ENCODE measurements at places on chromosomes 12 and 14. TPM values are rescaled to one million over a fixed set of nuclear protein-coding genes. Genes with fewer than 3 reads are reported as not detected.

The FOXA1 gene
- total RNA-seq = not detected

DNA sequence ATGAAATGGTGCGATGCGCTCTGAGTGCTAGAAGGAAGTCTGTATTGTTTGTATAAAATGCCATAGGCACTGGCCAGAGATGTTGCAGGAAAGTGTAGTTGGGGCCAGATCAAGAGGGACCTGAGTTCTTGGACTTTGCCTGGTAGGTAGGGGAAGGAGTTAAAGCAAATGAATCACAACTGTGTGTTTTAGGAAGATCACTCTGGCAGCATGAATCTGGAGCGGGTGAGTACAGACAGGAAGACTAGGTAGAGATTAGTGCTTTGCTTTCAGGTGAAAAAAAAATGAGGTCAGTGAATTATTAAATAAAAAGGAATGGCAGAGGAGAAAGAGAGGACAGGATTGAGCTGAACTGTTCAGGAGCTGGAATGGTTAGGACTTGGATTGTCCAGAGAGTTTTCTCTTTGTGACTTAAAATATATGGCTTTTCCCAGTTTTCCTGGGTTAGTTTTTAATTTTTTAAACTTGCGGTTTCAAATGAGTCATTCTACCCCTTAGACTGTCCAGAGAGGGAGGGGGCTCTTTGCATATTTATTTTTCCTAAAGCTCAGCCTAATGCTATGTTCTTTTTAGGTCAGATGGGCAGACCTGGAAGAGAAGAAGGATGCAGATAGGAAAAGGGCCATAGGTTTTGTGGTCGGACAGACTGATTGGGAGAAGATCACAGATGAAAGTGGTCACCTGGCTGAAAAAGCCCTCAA is 41.1 kb downstream of the PROX2 start:
- no peak overlapping the region for H3K4me3 ChIP-seq
- no peaks in the 10 kb centered on the region for H3K27me3 ChIP-seq
- H3K27ac ChIP-seq = peak overlapping the region; percentile 72
- H3K4me1 ChIP-seq = peaks cover 49% of the 10 kb centered on the region

DNA sequence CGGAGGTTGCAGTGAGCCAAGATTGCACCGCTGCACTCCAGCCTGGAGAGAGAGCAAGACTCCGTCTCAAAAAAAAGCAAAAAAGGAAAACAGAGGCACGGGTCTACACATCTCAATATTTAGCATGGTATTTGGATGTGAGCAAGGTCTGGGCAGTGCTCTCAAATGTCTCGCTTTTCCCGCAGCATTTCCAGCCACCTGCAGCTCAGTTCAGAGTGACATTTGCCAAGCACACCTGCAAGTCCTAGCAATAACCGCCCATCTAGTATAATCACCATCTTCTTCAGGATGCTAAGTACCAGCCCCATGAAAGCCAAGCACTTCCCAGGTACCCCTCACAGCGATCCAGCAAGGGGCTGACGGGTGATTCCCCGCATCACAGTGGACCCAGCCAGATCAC is 69.1 kb downstream of the FOXN3 start:
- H3K27ac ChIP-seq = no peak overlapping the region
- peaks cover 4% of the 10 kb centered on the region for H3K36me3 ChIP-seq
- peaks cover 26% of the 10 kb centered on the region for H3K4me1 ChIP-seq
- H3K4me3 ChIP-seq = no peak overlapping the region
- no peaks in the 10 kb centered on the region for H3K27me3 ChIP-seq
- no peak for DNase-seq

The PROX2 gene
- not detected for total RNA-seq

GRCh38 chr12:91574391-91574790 is 391.8 kb upstream of the DCN start:
- no peaks in the 10 kb centered on the region for H3K36me3 ChIP-seq
- H3K27ac ChIP-seq = no peak overlapping the region
- DNase-seq = no peak
- H3K4me1 ChIP-seq = no peaks in the 10 kb centered on the region
- no peak overlapping the region for H3K4me3 ChIP-seq
- no peaks in the 10 kb centered on the region for H3K27me3 ChIP-seq

- no peak overlapping the region for H3K4me3 ChIP-seq
- no peaks in the 10 kb centered on the region for H3K36me3 ChIP-seq
- DNase-seq = no peak
- H3K27ac ChIP-seq = no peak overlapping the region
- no peaks in the 10 kb centered on the region for H3K27me3 ChIP-seq
- no peaks in the 10 kb centered on the region for H3K4me1 ChIP-seq
Measured at GRCh38 chr14:79438696-79439342, 772.5 kb downstream of the DIO2 start.

DNA sequence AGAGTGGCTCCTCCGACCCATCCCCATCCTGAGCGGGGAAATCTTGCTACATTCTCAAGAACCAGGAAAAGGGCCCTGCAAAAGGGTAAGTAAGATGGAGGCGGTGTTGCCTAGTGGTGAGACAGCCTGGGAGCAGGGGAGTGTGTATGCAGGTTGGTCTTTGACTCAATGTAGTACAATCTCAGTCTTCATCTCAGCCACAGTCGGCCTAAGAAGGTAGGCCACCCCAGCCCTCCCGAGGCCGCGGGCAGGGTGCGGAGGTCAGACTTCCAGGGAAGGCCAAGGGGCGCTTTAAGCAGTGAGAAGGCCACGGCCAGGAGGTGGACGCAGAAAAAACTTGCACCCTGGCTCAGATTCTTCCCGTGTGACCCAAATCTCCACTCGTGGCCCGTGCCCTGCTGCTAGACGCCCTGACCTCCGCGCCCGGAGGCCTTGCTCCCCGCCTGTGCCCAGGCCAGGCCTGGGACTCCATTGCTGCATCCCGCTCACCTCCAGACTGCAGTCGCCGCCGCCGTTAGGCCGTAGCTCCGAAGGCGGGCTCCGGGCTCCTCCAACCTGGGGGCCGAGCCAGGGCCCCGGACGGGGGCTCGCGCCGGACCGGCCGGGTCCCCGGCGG is 435 bp downstream of the FOXM1 start:
- H3K27me3 ChIP-seq = no peaks in the 10 kb centered on the region
- peaks cover 10% of the 10 kb centered on the region for H3K4me1 ChIP-seq
- H3K4me3 ChIP-seq = peak overlapping the region; percentile 83
- H3K36me3 ChIP-seq = no peaks in the 10 kb centered on the region
- no peak for DNase-seq

The CDK17 gene
- 112 TPM for total RNA-seq

DNA sequence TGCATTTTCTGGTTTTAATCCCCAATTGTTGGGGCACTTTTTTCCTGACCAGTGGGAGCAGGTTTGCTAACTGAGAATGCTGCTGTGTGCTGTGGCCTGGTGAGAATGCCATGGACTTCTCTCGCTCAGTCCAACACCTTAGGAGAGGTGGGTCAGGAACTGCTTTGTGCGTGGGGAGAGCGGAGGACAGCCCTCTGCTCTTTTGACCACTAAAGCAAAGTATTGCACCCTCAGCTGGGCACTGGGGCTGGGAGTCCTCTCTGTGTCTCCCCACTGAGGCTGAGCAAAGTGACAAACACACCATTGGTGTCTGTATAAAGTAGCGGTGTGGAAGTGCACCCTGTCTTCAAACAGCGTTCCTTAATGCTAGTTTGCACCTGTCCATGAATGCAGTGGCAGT is 136.2 kb downstream of the SAMD4A start:
- H3K27me3 ChIP-seq = no peaks in the 10 kb centered on the region
- H3K4me3 ChIP-seq = no peak overlapping the region
- H3K36me3 ChIP-seq = no peaks in the 10 kb centered on the region
- no peak overlapping the region for H3K27ac ChIP-seq

GRCh38 chr14:43647302-43647701 is 859.8 kb downstream of the FSCB start:
- no peak for DNase-seq
- H3K36me3 ChIP-seq = no peaks in the 10 kb centered on the region
- H3K4me1 ChIP-seq = no peaks in the 10 kb centered on the region
- no peak overlapping the region for H3K4me3 ChIP-seq
- H3K27ac ChIP-seq = no peak overlapping the region
- H3K27me3 ChIP-seq = no peaks in the 10 kb centered on the region

GRCh38 chr14:101294136-101294535 is 267.2 kb upstream of the DIO3 start:
- DNase-seq = no peak
- H3K4me3 ChIP-seq = no peak overlapping the region
- H3K36me3 ChIP-seq = no peaks in the 10 kb centered on the region
- H3K27ac ChIP-seq = no peak overlapping the region

The SCNN1A gene
- total RNA-seq = 0.22 TPM

- DNase-seq = no peak
- H3K27me3 ChIP-seq = no peaks in the 10 kb centered on the region
- H3K36me3 ChIP-seq = no peaks in the 10 kb centered on the region
- no peak overlapping the region for H3K4me3 ChIP-seq
- no peak overlapping the region for H3K27ac ChIP-seq
Measured at GRCh38 chr12:3262470-3262869, 185.3 kb downstream of the TSPAN9 start.

The RAD51AP1 gene
- 0.13 TPM for total RNA-seq

DNA sequence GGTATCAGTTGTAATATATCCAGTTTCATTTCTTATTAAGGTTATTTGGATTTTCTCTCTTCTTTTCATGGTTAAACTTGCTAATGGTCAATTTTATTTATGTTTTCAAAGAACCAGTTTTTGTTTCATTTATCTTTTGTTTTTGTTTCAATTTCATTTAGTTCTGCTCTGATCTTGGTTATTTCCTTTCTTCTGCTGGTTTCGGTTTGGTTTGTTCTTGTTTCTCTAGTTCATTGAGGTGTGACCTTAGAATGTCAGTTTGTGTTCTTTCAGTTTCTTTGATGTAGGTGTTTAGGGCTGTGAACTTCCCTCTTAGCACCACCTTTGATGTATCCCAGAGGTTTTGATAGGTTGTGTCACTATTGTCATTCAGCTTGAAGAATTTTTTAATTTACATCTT is 145.6 kb upstream of the SLCO1B1 start:
- no peak overlapping the region for H3K27ac ChIP-seq
- no peak for DNase-seq
- H3K4me1 ChIP-seq = no peaks in the 10 kb centered on the region
- no peaks in the 10 kb centered on the region for H3K36me3 ChIP-seq
- no peak overlapping the region for H3K4me3 ChIP-seq

The NRXN3 gene
- total RNA-seq = not detected

GRCh38 chr14:66152747-66153146 is 333.4 kb upstream of the CCDC196 start:
- DNase-seq = no peak
- no peak overlapping the region for H3K27ac ChIP-seq
- H3K4me1 ChIP-seq = no peaks in the 10 kb centered on the region
- no peaks in the 10 kb centered on the region for H3K36me3 ChIP-seq
- H3K27me3 ChIP-seq = no peaks in the 10 kb centered on the region

DNA sequence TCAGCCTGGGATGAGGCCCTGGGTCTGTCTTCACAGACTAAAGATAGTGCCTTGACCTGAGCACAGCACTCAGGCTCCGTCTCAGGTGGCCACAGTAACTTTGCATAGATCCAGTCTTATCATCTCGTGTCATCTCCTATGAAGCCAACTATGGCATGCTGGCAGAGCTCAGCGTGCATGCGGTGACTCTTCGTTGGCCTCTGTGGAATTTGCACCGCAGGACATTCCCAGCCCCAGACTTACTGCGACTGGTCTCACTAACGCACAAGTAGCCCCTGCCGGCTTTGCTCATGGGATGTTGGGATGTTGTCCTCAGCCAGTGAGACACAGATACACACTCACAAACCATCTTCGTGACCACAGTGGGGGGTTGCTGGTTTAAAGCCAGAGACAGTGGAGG is 199.6 kb downstream of the CHST11 start:
- no peaks in the 10 kb centered on the region for H3K27me3 ChIP-seq
- peaks cover 5% of the 10 kb centered on the region for H3K4me1 ChIP-seq
- H3K36me3 ChIP-seq = no peaks in the 10 kb centered on the region
- H3K4me3 ChIP-seq = no peak overlapping the region
- no peak overlapping the region for H3K27ac ChIP-seq

The TMTC1 gene
- total RNA-seq = 2.8 TPM

GRCh38 chr12:26741584-26742227 is 91.3 kb downstream of the ITPR2 start:
- no peaks in the 10 kb centered on the region for H3K36me3 ChIP-seq
- no peak overlapping the region for H3K4me3 ChIP-seq
- H3K27me3 ChIP-seq = no peaks in the 10 kb centered on the region
- DNase-seq = no peak
- no peak overlapping the region for H3K27ac ChIP-seq

GRCh38 chr12:71503579-71504391 is 64.2 kb downstream of the LGR5 start:
- H3K4me3 ChIP-seq = no peak overlapping the region
- no peaks in the 10 kb centered on the region for H3K36me3 ChIP-seq
- peaks cover 14% of the 10 kb centered on the region for H3K4me1 ChIP-seq
- H3K27me3 ChIP-seq = no peaks in the 10 kb centered on the region
- DNase-seq = no peak
- no peak overlapping the region for H3K27ac ChIP-seq

The KRT71 gene
- not detected for total RNA-seq

- H3K27me3 ChIP-seq = no peaks in the 10 kb centered on the region
- H3K4me3 ChIP-seq = no peak overlapping the region
- no peaks in the 10 kb centered on the region for H3K36me3 ChIP-seq
- no peak overlapping the region for H3K27ac ChIP-seq
Measured at GRCh38 chr14:75991753-75992152, 6.2 kb downstream of the IFT43 start.

The C12orf60 gene
- total RNA-seq = not detected

DNA sequence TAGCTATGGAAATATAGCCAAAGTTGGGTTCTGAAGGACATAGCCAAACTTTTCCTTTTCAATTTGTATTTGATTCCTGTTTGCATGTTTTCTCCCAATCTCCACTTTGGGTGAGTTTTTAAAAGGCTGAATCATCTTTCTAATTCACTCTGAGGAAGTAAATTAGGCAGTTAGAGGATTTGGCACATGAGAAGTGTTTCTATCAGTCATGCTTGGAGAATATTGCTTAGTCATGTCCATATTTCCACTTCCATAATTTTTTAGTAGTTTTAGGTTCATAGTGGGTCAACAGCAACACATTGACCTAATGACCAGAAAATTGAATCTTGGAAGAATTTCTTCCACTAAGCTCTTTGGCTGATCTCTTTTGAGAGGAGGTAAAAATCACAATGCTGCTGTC is 21.8 kb downstream of the IRAK3 start:
- no peak overlapping the region for H3K27ac ChIP-seq
- H3K27me3 ChIP-seq = no peaks in the 10 kb centered on the region
- DNase-seq = no peak

The PPFIA2 gene
- not detected for total RNA-seq

The TMEM179 gene
- total RNA-seq = not detected

GRCh38 chr14:90061685-90062126 is at the start of gene KCNK13:
KCNK13 (plus strand) TSS chr14:90061994; CDS start chr14:90062206, 212 bp downstream.
- no peak for DNase-seq
- H3K4me3 ChIP-seq = peak within 1 kb of the TSS; percentile 41
- H3K27me3 ChIP-seq = peaks cover 11% of the 10 kb centered on the region
- no peaks in the 10 kb centered on the region for H3K4me1 ChIP-seq

- H3K27ac ChIP-seq = no peak overlapping the region
- no peak overlapping the region for H3K4me3 ChIP-seq
- DNase-seq = no peak
- H3K36me3 ChIP-seq = no peaks in the 10 kb centered on the region
- no peaks in the 10 kb centered on the region for H3K4me1 ChIP-seq
- peaks cover 3% of the 10 kb centered on the region for H3K27me3 ChIP-seq
Measured at GRCh38 chr14:24982472-24983155, 67.3 kb downstream of the STXBP6 start.
